ENCODE measurements at places on chromosomes 4 and X. TPM values are rescaled to one million over a fixed set of nuclear protein-coding genes. Genes with fewer than 3 reads are reported as not detected.

The UGT2B10 gene
- not detected for polyA plus RNA-seq

The HSD17B10 gene
- 281 TPM for polyA plus RNA-seq

The HTN3 gene
- not detected for polyA plus RNA-seq

The PAGE3 gene
- polyA plus RNA-seq: not detected

The CHRNA9 gene
- polyA plus RNA-seq: not detected

The S100G gene
- not detected for polyA plus RNA-seq

The RASSF6 gene
- 0.33 TPM for polyA plus RNA-seq

The HTRA3 gene
- not detected for polyA plus RNA-seq

The DUX4 gene
- polyA plus RNA-seq: not detected

The PCYT1B gene
- polyA plus RNA-seq: not detected

The PLK4 gene
- 45.3 TPM for polyA plus RNA-seq

GRCh38 chr4:176897226-176897625, 104.5 kb upstream of the VEGFC start:
- DNase-seq: no peak

- DNase-seq: peak; percentile 5
These were observed 57.2 kb upstream of the MTMR1 start for GRCh38 chrX:150635952-150636351.

DNA sequence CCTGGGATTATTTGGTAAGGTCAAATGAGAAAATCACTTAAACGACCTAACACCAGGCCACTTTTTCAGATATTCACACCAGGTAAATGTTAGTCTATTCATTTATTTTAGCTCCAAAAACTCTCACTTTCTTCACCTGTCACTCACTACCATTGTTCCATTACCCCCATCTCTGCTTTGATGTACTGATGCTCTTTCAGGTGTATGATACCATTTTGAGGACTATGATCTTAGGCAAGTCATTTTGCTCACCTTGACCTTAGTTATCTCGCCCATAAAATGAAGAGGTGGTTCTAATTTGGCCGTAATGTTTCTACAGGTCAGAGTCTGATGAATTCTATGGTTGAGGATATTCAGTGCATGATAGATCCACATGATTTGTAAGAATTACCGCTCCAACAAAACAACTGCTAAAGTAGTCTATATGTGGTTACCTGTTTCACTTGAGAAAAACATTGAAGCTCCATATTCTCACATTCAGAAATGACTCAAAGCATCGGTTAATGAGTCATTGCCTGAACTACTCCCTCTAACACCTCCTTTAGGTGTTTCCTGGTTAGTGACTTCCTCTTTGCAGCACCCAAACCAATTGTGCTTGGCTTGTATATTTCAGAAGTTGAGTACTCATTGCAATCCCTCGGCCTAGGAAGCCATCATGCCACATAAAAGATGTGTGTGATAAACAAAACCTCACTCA, 4.5 kb downstream of the DTHD1 start:
- peak; percentile 93 for DNase-seq

DNA sequence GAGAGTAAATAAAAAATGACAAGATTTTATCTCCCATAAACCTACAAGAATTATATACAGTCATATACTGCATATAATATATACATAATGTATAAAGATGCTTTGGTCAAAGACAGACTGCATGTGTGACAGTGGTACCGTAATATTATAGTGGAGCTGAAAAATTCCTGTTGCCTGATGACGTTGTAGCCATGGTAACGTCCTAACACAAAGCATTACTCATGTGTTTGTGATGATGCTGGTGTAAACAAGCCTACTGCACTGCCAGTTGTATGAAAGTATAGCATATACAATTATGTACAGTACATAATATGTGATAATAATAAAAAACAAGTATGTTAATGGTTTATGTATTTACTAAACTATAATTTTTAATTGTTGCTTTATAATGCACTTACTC, 245.2 kb upstream of the CENPE start:
- no peak for DNase-seq

DNA sequence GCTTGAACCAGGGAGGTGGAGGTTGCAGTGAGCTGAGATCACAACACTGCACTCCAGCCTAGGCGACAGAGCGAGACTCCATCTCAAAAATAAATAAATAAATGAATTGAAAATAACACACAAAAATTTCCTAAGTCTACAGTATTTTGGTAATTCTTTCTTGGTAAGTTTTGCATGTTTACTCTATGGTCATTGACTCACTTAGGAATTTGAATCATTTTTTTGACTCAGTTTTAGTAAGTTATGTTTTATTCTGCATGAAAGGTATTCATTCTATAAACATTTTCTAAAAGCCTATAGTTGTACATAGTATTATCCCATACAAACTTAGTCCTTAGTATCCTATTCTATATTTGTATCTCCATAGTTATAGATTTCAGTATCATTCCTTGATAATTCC, 772.9 kb upstream of the SLIT2 start:
- DNase-seq: no peak

DNA sequence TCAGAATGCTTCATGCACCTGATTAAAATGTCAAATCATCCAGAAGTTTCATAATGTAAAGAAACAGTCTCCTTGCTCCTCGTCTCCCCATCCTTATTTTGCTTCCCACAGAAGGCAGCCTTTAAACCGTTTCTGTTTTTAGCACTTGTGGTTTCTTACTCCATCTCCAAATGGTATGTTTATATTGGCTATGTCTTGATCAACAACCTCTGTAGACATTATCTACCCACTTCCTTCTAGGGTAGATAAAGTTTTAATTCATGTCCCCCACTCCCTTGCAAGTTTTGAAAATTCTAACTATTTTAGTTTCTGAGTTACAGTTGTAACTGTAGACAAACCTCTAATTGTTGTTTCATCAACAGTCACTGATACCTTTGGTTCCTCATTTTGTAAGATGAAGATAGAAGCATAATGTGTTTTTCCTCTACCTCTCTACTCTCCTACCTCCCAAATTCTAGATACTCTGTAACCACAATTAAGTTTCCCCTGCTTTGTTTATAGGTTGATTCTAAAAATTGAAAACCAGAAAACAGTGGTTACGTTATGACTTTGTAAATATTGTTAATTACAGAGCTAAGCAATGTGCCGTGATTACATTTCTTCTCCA, 291.7 kb upstream of the GATB start:
- DNase-seq: no peak

DNA sequence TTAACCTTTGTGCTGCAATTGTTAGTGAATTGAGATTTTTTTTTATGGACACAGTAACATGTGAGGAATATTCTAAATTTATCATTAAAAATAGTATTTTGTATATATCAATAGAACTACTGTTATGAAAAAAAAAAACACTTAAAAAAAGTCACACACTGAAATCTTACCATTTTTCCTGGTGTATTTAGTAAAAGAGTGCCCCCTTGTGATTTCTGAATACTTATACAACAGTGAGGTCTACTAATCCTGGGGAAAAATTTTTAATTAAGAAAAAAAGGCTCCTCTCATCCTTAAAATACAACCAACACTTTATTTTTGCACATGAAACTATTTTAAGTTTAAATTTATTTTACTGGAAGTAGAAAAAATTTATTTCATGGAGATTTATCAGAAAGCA, 56.4 kb upstream of the SPOCK3 start:
- no peak for DNase-seq

GRCh38 chr4:82710197-82710929, 88.2 kb downstream of the SCD5 start:
- DNase-seq: no peak
